Endothelial cell of umbilical vein (primary cell): ENCODE measurements at places on chromosomes 13 and 19.

DNA sequence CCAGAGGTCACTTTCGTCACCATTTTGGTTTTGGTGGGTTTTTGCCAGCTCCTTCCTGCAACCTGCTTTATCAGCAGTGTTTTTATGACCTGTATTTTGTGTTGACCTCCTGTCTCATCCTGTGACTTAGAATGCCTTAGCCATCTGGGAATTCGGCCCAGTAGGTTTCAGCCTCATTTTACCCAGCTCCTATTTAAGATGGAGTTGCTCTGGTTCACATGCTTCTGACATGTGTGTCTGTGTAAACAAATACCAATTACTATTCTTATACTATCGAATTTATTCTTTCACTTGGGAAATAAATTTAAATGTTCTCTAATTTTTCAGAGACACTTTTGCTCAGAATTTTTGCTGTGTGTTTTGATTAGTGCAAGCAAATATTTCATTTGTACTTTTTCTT, 1370.3 kb upstream of the MIR17HG start:
- no peak for DNase-seq

GRCh38 chr13:90352763-90353162, 994.7 kb upstream of the MIR17HG start:
- no peak for DNase-seq

GRCh38 chr13:68078874-68079273, 848.7 kb upstream of the PCDH9 start:
- no peak for DNase-seq

GRCh38 chr13:35500144-35500543, 23.7 kb upstream of the MAB21L1 start:
- DNase-seq, result no peak

GRCh38 chr13:42574435-42575311, 721 bp downstream of the TNFSF11 start:
- no peak for DNase-seq

DNA sequence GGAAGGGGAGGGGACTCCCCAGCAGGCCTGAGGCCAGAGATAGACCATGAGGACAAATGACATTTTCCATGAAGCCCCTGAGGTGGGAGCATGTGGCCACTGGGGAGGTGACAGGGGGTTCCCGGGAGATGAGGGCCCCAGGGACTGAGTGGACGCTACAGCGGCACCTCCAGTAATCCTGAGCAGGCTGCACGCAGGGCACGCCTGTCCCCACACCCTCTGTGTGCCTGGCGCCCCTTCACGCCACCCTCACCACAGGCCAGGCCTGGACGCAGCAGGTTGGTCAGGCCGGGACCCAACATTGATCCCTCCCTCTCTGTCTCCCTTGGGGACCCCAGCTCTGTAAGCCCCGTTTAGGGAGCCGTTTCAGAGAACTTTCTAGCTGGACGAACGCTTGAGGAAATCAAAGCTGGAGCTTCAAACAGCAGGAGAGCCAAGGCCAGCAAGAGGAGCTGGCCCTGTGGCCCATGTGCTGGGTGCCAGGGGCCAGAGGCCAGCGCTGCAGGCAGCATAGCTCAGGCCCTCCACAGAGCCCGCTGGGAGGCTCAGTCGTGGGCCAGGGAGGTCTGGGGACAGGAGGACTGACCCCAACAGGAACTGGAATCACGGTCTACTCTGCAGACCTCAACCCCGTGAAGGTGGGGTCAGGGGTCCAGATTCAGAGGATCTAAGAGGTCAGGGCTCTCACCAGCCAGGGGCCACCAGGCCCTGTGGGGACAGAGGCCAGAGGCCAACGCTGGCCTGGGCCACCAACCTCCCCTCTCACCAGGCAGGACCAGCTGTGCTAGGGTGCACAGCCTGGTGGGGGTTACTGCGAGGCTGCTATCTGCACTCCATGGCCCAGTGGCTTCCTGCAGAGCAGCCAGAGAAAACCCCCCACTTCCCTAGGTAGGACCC, 14.6 kb downstream of the LSM4 start:
- DNase-seq, result no peak

GRCh38 chr13:110590577-110590976, 24.8 kb upstream of the NAXD start:
- DNase-seq, result no peak
